H7 (cell line): ENCODE measurements at places on chromosomes 16 and 17. TPM values are rescaled to one million over a fixed set of nuclear protein-coding genes. Genes with fewer than 3 reads are reported as not detected.
A peak's percentile ranks its signal among the peaks of the same experiment; 100 is the strongest.

Gene KRTAP9-4
- total RNA-seq = not detected in 2 replicates

Gene GCGR
- total RNA-seq = 0.07 and 0.11 TPM in 2 replicates

Gene PEX12
- 5.5 and 7.7 TPM in 2 replicates for total RNA-seq

Gene TNK1
- 7.0 and 8.9 TPM in 2 replicates for total RNA-seq

Gene TP53TG3C
- total RNA-seq = not detected in 2 replicates

Gene C16orf96
- total RNA-seq = 0.38 and 0.41 TPM in 2 replicates

Gene CCDC200
- not detected in 2 replicates for total RNA-seq

Gene CD300LB
- total RNA-seq = not detected in 2 replicates

Gene CCDC137
- 40.7 and 49.7 TPM in 2 replicates for total RNA-seq

Gene SULT1A1
- total RNA-seq = 27.0 and 28.7 TPM in 2 replicates

Gene TMEM235
- not detected in 2 replicates for total RNA-seq

Gene TEX19
- total RNA-seq = 1.1 and 1.9 TPM in 2 replicates

GRCh38 chr17:14557480-14557879 is 256.6 kb downstream of the HS3ST3B1 start:
- no peak for DNase-seq

DNA sequence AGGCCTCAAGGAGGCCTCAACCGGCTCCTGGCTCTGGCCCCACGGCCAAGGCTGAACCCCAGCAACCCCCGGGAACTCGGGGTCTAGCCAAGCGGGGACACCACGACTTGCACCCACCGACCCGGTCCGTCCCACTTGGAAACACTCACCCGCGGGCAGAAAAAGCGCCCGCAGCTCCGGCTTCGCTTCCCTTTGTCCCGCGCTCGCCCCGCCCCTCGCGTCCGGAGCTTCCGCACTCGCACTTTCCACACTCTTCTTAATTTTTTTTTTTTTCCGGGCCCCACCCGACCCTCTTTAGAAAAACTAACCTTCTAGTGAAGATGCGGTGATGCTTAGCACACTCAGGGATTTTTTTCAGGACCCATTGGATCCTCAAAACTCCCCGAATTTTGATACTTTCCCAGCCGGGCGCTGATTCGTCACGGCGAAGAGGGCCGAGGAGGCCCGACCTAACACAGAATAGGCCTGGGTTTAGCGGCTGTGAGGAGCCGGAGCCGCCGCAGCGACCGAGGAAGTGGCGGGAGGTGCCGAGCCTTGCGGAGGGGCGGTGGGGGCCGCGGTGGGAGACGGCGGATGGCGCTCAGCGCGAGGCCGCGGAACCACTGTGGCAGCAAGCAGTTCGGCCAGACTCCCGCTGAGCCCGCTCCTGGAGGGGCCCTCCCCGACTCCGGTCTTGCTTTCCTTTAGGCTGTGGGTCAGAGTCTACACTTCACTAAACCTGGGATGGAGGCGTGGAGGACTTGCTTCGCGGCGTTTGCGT is at the start of gene SMARCE1:
Gene SMARCE1 (minus strand): TSS at position 195 of the 760 bp plus-strand sequence. CDS start 2,016 bp downstream, outside the sequence.
- DNase-seq = peak; percentile 86

DNA sequence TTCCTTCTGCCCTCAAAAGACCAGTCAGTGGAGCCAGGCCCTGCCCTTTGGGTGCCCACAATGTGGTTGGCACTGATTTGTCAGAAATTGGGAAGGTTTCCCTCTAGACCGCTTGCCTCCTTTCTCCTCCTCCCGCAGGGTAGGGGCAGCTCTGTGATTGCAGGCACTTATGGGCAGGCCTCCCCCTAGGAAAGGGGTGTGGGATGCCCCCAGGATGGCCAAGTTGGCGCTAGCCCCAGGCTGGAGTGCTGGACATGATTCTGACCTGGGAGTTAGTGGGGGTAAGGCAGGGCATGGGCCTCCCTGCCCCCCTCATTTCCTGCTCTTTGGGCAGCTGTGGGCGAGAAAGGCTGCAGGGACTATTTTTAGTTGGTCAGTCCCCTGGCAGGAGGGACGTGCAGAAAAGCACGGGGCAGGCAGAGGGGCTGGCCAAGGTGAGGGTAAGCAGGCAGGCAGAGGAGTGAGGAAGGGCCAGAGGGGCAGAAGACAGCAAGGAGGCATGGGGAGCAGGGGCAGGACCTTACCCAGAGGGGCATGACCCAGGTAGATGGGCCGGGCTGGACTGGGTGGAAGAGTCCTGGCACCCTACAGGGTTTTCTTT is 3.3 kb downstream of the RARA start:
- peak; percentile 44 for DNase-seq

DNA sequence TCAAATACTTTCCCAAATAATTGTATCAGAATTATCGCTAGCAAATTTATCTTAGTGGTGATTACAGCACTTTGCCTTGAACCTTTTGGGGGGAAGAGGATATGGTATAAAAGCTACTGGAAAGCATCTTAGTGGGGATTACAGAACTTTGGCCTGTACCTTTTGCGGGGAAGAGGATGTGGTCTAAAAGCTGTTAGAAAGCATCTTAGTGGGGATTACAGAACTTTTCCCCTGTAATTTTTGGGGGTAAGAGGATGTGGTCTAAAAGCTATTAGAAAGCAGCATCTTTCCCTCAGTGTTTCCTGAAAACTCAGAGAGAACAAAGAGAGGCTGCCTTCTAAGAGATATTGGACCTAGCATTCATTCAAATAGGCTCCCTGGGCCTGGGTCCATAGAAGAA is 4.1 kb downstream of the SLFN12 start:
- no peak for DNase-seq

DNA sequence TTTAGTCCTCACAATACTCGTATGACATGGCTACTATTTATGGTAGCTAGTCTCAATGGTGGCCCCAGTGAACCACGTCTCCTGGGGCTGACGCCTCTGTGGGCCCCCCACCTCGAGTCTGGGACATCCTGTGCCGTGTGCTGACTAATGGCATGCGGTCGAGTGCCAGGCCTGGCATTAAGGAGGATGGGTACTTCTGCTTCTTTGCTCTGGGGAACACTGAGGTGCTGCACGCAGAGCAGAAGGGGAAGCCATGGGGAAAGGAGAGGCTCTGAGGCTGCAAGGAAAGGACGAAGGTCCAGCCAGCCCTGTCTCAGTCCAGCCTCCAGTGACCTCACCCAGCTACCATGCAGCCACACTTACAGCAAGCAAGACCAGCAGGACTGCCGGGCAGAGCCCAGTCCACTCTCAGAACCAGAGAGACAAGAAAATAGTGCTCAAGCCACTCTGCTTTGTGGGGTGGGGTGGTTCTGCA is 5.7 kb upstream of the MPRIP start:
- DNase-seq = no peak

GRCh38 chr17:79645022-79645776 is 34.3 kb upstream of the RBFOX3 start:
- no peak for DNase-seq

- DNase-seq = no peak
Measured at GRCh38 chr16:18018376-18018775, 318.2 kb downstream of the NPIPA8 start.

DNA sequence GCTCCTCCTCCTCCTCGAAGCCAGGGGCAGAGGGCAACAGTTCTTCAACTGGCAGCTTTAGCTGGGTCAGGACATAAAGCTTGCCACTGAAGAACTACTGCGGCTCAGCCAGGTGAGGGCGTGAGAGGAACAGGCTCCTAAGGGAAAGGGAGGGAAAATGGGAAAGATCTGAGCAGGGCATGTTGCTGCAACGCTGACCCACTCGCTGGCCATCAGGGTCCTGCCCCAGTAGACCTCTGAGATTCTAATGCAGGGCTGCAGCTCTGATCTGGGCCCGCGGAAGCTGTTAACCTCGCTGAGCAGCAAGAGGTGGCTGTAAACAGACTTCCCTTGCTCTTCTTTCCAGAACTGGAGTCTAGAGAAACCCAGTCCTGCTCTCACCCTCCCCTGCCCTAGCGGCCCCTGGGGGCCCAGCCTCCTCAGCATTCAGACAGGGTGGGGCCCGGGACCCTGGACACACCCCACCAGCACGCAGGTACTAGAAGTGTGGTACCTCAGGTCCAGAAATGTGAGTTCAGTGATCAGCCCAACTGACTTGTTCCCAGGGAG is 3.8 kb upstream of the TLCD2 start:
- peak; percentile 87 for DNase-seq

DNA sequence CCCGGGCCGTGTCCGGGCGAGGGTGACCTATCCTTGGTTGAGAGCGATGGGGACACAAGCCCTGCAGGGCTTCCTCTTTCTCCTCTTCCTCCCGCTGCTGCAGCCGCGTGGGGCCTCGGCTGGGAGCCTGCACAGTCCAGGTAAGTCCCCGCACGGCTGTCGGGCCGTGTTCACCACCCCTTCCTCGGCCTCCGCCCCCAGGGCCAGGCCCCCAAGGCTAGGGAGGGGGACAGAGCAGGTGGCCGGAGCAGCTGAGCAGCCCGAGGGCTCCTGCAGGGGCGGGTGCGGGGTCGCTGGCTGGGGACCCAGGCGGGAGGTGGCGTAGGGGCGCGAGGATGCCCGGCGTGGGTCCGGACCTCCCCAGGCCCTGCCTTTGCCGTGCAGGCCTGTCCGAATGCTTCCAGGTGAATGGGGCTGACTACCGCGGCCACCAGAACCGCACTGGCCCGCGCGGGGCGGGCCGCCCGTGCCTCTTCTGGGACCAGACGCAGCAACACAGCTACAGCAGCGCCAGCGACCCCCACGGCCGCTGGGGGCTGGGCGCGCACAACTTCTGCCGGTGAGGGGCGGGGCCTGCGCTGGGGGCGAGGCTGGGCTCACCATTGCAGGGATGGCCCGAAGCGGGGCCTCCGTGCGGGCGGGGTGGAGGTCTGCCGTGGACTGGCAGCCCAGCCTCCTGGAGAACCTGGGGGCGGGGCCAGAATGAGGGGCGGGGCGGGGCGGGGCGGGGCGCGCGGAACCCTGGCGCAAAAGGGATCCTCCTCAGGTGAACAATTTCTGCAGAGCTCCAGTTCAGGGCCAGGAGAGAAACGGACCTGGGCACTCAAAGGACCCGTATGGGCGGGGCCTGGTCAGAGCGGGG is 631 bp downstream of the KREMEN2 start:
- peak; percentile 100 for DNase-seq

DNA sequence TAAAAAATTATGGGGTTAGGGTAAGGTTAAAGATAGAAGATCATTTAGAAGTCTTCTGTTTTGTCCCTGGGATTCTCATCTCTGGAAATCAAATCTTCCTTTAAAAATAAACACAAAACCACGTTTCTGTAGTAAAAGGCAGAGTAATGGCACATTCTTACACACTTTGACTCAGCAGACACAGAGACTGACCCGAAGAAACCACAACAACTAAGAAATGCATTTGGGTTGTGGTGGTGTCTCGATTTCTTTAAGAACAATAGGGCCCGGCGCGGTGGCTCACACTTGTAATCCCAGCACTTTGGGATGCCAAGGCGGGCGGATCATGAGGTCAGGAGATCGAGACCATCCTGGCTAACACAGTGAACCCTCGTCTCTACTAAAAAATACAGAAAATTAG is 54.9 kb upstream of the MYH10 start:
- DNase-seq = no peak

DNA sequence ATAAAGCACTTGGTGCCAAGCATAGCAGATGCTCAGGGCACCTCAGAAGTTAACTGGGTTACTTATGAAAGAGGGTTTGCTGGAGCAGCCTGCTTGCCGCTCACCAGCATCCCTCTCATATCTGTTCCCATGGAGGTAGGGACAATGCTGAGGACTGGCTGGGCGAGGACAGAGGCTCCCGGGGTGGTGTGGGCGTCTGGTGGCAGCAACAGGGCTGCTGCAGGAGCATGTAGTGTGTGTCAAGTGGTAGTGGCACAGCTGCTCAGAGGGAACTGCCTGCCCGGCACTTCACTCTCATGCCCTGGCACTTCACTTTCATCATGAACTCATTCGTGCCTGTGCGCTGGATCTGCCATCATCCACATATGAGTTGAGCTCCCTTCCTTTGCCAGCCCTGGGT is 26.9 kb upstream of the ZNHIT3 start:
- peak; percentile 18 for DNase-seq

- no peak for DNase-seq
Measured at GRCh38 chr17:56648806-56649205, 55.3 kb downstream of the NOG start.

DNA sequence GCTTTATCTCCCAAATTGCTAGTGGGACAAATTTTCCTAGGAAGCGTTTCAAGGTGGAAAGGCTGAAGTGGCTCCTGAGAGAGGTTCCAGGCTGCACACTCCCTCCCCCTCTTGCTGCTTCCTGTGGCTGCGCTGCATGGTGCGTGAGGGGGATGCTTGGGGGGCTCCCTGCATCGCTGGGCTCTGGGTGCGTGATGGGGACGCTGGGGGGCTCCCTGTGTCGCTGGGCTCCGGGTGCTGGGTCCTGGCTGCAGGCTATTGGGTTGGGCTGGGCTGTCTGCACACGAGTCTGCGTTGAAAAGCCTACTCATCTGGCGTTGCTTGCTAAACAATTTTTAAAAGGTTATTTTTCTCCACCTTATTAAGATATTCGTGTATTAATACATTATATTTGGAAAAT is 30.1 kb downstream of the NDEL1 start:
- DNase-seq = no peak

DNA sequence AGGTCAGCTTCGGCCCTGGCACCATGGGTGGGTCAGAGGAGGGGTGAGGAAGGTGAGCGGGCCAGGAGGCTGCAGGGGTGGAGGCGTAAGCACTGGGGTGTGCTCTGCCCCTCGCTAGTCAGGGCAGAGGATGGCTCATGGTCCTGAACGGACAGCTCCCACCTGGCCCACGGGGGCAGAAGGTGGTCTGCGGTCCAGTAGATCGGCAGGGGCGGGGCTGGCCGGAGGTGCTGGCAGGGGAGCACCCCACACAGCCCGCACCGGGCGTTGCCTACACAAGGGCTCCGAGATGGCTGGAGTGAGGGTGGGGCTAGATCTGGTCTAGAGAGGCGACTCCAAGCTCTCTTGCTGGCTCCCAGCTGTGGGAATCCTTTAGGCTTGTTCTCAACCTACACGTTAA is 8.2 kb downstream of the NPTX1 start:
- peak; percentile 95 for DNase-seq

GRCh38 chr17:83190601-83191387 is 111.4 kb downstream of the METRNL start:
- no peak for DNase-seq

DNA sequence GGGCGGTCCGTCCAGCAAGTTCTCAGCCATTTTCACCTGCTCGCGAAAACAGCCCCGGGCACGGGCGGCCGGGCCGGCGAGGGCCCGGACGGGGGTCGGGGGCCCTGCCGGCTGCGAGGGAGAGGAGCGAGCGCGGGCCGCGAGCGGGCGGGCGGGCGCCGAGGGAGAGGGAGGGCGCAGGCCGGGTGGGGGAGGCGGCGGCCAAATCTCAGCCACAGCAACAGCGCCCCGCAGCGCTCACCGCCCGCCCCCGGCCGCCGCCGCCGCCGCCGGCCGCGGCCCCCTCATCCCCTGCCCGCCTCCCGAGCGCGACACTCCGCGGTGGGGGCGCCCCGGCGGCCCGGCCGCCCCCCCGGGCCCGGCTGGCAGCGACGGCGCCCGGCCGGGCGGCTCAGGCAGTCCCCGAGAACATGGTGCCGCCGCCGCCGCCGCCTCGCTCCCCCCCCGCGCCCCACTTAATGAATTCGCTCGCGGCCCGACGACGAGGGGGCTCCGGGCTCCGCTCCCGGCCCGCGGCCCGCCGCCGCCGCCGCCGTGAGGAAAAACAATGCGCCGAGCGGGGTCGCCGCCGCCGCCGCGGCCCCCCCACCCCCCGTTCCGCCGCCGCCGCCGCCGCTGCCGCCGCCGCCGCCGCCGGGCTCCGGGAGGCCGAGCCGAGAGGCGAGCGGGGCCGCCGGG is 487 bp downstream of the CREBBP start:
- peak; percentile 91 for DNase-seq

- peak; percentile 84 for DNase-seq
Measured at GRCh38 chr16:9033125-9033830, 58.2 kb upstream of the HAPSTR1 start.
